Aorta (tissue), 5 donors: ENCODE measurements at places on chromosomes 3 and 15.
A peak's percentile ranks its signal among the peaks of the same experiment; 100 is the strongest.

DNA sequence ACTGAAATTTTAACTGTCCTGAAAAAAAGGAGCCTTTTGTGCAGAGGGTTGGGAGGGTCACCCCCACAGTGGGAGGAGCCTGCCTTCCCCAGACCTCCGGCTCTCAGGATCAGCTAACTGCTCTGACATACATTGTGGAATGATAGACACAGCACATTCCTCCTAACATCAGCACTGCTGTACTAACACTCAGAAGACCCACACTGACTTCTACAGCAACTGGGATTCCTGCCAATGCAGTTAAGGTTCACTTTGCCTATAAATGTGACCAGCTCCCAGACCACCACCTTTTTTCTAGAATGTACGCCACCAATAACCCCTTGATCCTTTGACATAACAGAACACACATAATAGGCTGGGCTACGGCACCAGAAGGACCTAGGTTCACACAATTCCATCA is 3.2 kb downstream of the CPEB1 start:
- DNase-seq, result no peak

GRCh38 chr15:42101861-42102260 is 7.5 kb upstream of the PLA2G4D start:
- DNase-seq, result no peak

- peak; percentile 44 for DNase-seq
These were observed 61.3 kb upstream of the TAMM41 start for GRCh38 chr3:11907667-11908660.

DNA sequence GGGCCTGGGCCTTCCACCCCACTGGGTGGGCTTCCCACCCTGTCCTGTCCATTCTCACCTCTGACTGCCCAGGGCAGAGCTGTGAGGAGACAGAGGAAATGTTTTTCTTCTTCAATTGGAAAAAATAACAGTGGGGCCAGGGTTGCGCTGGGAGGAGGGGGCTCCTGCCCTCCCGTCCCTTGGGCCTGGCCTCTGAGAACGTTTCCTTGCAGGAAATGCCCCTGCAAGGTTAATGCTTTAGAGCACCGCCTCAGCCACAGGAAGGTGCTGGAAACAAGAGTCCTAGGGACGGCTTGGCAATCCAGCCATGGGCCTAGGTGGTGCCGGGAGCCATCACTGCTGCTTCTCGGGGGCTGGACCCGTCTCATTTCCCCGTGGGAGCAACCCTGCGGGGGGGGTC is 3.8 kb upstream of the PLXND1 start:
- no peak for DNase-seq

DNA sequence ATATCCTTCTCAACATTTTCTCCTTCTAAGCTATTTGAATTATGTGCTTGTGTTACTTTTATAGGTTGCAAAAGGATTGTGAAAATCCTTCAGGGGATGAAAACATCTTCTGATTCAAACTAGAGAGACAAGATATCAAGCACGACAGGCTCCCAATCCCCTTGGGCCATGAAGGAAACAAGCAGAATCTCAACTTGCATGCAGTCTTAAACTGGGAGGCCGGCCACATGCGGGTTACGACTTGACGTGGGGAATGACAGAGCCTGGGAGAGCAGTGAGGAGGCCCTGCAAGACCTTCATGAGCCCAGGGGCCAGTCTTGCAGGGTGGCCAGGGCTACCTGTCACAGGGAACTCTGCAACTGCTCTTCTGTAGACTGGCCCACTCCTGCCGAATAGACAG is 94.4 kb downstream of the SCN11A start:
- DNase-seq, result no peak

DNA sequence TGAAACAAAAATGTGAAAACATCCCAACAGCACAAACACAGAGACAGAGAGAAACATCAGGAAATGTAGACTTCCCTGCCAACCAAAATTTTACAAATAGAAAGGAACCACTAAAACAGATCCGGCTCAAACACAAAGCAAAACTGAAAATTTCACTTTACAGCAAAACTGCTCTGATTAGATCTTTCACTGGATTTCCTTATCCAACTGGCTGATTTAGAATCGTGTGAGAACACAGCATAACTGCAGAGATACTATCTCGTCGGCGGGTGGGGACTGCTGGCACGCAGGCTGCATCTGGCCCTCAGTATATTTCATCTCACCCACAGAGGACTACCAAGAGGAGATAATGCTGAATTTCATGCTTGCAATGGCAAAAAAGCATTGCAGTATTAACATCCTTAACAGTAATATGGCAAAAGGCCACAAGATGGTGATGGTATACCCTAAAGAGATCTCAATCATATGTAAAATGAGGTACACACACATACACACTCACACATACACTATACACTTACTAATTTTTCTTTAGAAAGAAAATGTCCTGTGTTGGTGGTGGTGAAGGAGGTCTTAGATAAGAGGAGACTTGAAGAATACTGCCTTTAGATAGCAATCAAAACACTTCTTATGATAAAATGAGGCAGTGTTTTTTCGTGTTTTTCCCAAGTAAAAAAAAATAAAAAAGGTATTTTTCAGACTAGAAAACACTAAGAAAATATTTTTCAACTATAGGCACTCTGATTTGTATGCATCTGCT is 10.6 kb upstream of the LEO1 start:
- no peak for DNase-seq

GRCh38 chr3:49276475-49277382 is at the start of gene C3orf62:
Gene C3orf62 (minus strand): TSS chr3:49277232. CDS start chr3:49276872, 360 bp downstream.
- peak; percentile 97 for DNase-seq

DNA sequence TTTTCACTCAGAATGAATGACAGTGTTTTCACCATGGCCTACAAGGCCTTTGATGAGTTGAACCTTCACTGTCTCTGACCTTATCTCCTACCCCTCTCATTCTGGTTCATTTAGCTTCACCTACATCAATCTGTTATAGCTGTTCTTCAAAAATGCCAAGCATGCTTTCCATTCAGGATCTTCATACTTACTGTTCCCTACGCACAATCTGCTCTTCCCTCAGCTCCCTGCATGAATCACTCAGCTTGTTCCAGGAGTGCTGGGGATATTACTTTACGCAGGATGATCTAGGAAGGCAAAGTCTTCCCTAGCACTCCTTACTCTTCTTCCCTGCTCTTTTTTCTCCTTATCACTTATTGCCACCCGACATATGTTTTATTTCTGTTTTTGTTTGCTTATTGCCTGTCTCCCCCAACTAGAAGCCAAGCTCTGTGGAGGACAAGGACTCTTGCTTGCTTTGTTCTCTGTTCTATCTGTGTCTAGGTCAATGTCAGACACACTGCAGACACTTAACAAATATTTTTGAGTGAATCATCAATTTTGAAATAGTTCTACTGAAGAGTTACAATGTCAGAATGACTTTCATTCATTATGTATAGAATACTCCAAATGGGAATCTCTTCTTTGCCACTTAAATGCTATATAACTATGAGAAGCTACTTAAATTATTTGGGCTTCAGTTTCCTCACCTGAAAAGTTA is 238.3 kb upstream of the FEZF2 start:
- DNase-seq, result no peak

GRCh38 chr15:41980654-41981323 is 8.4 kb upstream of the EHD4 start:
- no peak for DNase-seq

GRCh38 chr15:52111517-52112202 is 915 bp downstream of the BCL2L10 start:
- DNase-seq, result no peak

- no peak for DNase-seq
These were observed 127.6 kb downstream of the ATP1B3 start for GRCh38 chr3:142004025-142004424.

DNA sequence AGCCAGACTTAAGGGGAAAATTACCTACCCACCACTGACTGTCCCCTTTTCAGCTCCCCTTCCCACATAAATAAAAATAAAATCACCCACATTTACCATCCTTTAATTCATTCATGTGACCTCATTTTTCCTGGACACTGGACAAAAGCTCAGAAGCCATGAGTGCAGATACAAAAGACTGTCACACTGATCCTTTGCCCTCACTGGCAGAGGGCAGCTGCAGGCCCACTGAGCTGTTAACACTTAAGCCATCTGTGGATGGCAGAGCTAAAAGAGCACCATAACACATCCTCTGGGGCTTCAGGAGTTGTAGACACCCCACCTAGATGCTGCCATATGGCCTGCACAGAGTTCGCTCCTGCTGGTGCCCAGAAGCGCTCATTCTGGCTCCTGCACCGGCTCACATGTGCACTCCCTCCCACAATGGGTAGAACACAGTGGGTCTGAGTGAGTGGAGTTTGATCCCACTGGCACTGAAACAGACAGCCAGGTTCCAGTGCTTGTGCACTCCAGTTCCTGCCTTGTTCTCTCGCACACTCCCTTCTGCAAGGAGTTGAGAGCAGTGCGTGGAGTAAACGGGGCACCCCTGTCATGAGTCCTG is 38.8 kb downstream of the EDC3 start:
- DNase-seq, result no peak
